ENCODE measurements at places on chromosomes 3 and 15.

DNA sequence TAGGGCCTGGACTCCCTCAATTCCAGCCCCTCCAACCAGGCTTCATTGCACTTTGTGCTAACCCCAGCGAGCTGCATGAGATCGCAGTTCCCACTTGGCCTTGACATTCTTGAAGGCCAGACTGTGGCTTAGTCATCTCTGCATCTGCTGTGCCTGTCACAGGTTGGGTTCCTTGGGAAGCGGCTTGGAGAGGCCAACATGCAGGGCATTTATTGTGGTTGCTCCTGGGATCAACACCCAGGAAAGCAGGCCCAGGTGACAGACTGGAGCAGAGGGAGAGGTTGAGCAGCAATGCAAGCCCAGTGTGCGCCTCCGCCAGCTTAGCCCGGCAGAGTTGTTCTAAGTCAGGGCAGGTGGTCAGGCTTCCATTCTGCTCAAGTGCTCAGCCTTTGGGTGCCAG is 10.5 kb downstream of the ABCF3 start:
- no peak for DNase-seq

- no peak for DNase-seq
These were observed 141.4 kb downstream of the TGFBR2 start for GRCh38 chr3:30747771-30748281.

DNA sequence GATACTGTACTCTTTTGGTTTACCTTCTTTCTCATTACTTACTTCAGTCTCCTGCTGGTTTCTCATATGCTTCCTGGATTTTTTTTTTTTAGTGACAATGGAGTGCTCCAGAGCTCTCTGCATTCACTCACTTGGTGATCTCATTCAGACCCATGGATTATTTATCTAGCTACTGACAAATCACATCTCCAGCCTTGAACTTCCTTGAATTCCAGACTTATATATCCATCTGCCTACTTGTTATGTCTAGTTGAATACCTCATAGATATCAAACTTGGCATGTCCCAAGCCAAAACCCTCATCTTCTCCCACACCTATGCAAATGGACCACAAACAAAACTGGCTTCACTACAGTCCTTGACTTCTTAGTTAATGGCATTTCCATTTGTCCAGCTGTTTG is 234.7 kb upstream of the ZPLD1 start:
- DNase-seq: no peak

GRCh38 chr3:75059120-75059519 is 444.7 kb upstream of the CNTN3 start:
- no peak for DNase-seq

DNA sequence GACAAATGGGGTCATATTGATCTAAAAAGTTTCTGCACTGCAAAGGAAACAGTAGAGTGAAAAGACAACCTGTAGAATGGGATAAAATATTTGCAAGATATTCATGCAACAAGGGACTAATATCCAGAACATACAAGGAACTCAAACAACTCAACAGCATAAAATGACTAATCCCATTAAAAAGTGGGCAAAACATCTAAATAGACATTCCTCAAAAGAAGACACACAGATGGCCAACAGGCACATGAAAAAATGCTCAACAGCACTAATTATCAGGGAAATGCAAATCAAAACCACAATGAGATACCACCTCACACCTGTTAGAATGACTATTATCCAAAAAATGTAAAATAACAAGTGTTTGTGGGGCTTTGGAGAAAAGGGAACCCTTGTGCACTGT is 8.8 kb downstream of the SLC12A8 start:
- DNase-seq: no peak

DNA sequence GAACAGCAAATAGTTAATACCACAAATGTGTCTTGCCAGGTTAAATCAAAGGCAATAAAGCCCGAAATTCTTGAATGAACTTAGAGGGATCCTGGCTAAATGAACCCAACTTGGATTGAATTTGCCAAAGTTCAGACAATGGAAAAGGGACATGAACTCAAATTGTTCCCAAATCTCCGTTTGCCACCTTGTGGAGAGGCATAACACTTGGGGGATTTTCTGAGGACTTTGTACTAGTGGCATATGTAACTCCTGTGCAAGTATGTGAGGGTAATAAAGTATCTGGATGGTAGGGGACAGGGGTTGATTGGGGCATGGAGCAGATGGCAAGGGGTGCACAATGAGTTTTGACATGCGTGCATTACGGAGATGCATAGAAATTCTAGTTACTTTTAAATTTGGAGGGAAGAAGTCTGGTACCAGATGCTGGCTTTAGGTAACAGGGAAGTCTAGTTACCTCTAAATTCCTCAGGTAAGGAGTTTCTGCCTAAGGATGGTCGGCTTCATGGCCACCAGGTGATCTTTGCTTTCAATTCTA is 1.2 kb upstream of the TCAIM start:
- DNase-seq: no peak

DNA sequence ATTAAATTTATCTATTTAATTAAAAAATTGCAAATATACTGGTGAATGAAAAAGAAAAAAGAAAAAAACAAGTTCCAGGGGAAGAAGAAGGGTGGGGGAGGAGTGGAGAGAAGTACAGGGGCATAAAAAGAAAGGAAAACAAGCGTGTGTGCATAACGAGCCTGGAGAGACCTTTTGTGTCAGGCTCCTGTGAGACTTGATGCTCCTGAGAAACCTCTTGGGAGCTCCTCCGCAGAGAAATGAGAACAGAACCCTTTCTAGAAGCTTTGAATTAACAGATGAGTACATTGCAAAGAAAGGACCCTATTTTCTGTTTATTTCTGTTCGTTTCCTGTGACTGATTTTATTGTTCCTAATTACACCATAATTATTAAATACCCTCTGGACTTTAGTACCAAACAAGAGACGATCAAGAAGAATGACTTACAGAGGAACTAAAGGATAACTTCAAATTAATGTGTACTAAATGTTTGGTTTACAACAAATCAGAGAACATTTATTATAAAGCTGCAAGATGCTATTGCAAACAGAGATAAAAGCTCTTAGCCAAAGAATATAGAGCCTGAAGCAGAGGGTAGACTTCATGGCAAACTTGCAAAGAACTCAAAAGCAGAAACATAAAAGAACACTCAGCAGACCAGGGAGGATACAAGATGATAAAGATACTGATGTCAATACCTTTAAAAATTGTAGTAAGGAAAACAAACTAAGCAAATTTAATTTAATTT is 74.7 kb downstream of the DPPA2 start:
- no peak for DNase-seq

- no peak for DNase-seq
These were observed 471.8 kb downstream of the GRM7 start for GRCh38 chr3:7332696-7333095.

GRCh38 chr3:48598323-48599076 is 3.4 kb upstream of the COL7A1 start:
- no peak for DNase-seq

- DNase-seq: no peak
These were observed 15.1 kb upstream of the GPR171 start for GRCh38 chr3:151218136-151218535.

DNA sequence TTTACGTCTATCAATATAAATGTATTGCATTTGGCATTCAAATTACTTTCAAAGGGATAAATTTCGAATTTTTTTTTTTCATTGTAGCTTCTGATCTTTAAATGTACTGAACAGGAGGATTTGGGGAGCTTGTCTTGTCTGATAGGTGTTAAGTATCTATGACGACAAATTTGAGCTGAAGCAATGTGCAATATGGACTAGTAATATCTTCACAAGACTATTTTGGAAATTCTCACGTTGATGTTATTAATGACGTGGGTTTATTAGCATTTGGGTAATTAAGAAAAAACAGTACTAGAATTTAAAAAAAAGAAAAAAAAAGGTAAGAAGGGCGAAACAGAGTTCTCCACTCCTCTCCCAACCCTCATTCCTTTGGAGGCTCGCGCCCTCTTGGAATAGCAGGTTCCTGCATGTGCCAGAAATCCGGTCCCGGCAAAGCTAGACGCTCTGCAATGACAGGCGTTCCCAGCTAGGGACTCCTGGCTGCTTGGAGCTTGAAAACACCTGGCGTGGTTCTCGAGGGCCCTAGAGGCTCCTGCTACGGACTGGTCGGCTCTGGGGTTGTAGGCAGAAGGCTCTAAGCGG is 648 bp upstream of the P2RY1 start:
- DNase-seq: no peak

DNA sequence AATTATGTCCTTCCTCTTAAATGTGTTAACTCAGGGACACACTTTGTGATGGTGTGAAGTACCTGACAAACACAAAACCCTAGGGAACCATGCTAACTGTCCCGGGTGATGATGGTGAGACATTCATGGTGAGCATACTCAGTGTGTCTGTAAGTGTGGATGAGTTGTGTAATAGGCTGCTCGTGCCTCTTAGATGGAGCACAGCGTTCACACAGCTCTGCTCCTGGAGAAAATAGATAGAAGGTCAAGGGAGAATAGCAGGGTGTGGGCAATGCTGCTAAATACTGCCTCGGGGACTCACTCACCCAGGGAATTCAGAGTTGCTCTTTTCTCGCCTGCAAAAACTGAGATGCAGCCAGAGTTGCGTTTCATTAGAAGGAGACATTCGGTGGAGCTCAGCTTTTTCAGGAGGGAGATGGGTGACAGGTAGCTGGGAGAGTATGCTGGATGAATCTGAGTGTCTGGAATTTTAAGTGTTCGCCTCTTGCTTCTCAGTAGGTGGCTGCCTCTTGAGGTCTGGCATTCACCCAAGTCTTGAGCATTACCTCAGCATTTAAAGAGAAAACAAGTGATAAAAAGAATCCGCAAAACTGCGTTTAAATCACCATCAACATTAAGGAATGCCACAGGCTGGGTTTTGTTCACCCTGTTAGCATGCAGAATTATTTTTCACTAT is 813.2 kb downstream of the AGBL1 start:
- no peak for DNase-seq

DNA sequence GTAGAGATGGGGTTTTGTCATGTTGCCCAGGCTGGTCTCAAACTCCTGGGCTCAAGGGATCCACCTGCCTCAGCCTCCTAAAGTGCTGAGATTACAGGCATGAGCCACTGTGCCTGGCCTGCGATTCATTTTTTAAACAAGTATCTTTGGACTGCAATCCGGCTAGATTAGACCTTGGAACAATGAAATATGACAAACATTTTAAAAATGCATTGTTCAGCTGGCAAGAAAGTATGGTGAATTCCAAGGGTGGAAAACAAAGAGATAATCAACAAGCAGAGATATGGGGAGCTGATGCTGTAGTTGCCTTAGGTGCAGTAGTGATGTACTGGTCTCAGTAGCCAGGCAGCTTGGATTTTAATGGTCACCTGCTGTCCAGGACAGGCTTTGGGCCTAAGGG is 95.8 kb upstream of the GOLGA8J start:
- no peak for DNase-seq

DNA sequence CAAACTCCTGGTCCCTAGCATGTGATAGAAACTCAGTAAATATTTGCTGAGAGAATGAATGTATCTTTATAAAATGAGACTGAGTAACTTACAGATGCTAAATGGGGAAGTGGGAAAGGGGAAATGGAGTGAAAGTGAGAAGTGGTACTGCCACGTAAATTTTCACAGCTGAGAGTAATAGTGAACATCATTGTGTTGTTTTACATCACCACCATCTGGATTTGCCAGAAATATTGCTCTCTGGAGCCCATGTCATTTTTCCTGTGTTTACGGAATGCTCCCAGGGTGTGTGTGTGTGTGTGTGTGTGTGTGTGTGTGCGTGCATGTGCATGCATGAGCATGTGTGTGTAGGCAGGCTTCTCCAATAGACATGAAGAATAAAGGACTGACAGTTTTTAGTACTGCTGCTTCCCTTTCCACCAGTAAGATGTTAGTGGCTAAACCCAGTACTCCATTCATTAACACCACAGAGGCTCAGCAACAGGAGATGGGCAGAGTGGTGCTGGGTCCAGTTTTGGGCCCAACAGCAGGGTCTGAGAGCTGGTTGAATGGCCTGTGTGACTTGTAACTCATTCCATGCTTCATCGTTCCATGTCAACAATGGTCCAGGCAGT is 57.3 kb downstream of the DIPK2A start:
- DNase-seq: peak; percentile 17

GRCh38 chr3:143208976-143209714 is 89.6 kb downstream of the CHST2 start:
- no peak for DNase-seq

GRCh38 chr15:35717721-35718120 is 171.8 kb upstream of the DPH6 start:
- DNase-seq: no peak

- DNase-seq: no peak
These were observed 48.8 kb downstream of the GTPBP8 start for GRCh38 chr3:113039546-113039945.

DNA sequence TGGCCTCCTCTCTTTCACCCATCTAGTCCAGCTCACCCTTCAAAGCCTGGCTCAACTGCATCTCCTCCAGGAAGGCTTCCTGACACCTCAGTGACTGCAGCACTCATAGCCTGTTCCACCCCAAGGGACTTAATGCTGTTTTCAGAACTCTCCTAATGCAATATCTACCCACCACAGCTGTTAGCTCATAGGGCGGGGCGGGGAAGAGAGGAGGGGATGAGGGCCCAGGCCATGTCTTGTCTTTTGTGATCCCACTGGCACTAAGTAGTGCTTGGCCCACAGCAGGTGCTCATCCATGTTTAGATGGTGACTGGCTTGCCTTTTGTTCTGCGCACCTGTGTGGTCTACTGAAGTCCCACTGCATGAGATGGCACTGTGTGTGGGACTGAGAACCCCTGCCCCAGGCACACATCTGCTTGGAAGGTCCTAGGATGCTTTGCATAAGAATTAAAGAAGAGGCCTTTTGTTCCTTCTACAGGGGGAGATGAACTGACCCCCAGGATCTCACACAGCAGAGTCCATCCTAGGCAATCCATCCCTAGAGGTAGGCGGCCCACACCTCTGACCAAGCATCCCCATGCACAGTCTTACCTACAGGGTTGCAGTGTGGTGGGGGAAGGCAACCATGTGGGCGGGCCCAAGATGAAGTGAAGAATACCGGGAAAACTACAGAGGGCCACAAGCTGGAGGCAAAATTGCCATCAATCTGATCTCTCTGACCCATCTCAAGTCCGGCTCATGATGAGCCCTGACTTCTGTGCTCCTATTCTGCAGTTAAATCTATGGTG is 23.0 kb downstream of the SLC12A8 start:
- DNase-seq: no peak

DNA sequence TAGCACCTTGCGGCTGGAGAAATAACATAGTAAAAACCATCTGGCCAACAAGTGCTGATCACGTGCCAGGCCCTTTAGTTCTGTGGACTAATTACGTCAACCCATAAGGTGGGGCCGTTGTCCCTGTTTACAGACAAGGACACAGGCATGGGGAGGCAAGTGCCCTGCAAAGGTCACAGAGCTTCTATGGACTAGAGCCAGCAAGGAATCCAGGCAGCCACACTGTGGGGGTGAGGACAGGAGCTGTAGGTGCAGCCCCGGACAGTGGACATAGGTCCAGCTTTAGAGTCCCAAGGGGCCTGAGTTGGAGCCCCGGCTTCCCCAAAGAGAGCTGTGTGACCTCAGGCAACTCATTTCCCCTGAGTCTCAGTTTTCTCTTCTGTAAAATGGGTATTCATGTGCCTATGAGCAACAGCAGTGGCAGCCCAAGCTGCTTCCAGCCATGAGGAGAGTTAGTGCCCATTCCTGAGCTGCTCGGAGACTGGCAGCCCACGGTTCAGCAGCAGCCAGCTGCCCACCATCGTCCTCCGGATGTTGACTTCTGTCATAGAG is 13.9 kb downstream of the CHST13 start:
- DNase-seq: no peak

Measured in amygdala (tissue), 56 donors.